Hematopoietic multipotent progenitor cell treated with erythropoietin and hydrocortisone succinate and interleukin-3 and kit ligand, for 17 days (in vitro differentiated cells): ENCODE measurements at places on chromosomes 16 and 17.

DNA sequence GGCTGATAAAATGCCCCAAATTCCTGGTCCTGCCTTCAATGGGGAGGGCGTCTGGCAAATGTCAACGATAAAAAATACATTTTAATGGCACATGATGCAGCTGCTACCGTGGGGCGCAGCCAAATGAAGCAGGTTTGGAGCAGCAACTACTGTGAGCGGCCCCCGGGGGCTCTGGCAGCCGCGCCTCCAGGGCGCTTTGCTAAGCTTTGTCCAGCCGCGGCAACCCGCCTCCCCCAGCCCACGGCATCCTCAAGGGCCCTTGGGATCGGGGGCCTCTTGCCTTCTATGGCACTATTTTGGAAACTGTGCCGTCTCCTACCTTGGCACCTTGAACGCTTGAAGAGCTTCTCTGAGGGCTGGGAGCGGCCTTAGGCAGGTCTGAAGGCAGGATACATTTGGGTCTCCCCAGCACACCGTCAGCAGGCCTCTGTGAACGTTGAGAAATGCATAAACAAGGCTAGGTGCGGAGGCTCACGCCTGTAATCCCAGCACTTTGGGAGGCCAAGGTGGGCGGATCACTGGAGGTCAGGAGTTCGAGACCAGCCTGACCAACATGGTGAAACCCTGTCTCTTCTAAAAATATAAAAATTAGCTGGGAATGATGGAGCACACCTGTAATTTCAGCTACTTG lies 25.1 kb downstream of the TBX4 start:
- DNase-seq, result no peak

GRCh38 chr16:57688487-57688986 lies 6.1 kb upstream of the DRC7 start:
- DNase-seq, result no peak

GRCh38 chr16:68374246-68374805 lies 63.5 kb downstream of the PRMT7 start:
- DNase-seq, result no peak

DNA sequence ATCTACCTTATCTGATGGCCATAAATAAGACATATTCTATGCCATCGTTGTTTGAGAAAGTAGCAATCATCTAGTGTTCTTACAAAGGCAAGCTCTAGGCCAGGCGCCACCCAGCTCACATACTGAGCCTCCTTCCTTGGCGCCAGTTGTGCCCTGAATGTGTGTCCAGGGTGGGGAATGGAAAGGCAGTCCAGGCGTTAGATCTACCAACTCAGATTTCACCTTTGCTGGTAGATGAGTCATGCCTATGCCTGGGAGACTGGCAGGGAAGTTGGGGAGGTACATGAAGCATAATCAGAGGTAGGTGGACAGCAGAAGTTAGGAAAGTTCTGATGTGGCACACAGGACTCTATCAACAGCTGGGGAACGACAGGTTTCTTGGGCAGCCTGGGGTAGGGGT lies 23.6 kb downstream of the SDR42E1 start:
- DNase-seq, result no peak

GRCh38 chr17:48645639-48646182 lies 19.6 kb upstream of the HOXB9 start:
- no peak for DNase-seq

DNA sequence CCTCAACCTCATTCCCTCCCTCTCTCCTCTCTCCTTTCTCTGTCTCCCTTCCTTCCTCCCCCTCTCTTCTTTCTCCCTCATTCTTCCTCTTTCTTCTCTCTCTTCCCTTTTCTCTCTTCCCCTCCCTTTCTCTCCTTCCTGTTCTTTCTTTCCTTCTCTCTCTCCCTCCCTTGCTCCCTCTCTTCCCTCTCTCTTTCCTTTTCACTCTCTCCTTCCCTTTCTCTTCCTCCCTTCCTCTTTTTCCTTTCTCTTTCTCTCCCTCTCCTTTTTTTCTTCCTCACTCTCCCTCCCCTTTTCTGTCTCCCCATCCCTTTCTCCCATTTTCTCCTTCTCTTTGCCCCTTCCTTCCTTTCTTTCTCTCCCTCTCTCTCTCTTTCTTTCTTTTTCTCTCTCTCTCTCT lies 7.9 kb upstream of the ELAC2 start:
- DNase-seq, result no peak

DNA sequence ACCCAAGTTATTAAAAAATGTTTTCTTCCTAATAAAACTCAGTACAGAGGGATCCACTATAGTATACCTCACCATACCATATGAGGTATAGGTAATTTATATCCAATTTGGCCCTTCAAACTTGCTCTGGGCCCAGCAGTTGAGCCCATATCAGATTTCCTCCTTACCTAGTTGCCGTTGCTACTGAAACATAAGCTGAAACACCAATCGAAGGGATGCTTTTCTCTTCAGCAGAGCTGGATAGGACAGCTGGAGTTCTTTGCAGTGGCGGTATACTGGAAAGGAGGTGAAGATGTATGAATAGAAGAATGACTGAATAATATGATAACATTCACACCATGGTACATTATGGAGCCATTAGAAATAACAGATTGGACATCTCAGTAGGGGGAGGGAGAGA lies 42.7 kb downstream of the TNRC6C start:
- DNase-seq, result no peak

GRCh38 chr16:89293276-89294143 lies 76.0 kb downstream of the ZNF778 start:
- no peak for DNase-seq

DNA sequence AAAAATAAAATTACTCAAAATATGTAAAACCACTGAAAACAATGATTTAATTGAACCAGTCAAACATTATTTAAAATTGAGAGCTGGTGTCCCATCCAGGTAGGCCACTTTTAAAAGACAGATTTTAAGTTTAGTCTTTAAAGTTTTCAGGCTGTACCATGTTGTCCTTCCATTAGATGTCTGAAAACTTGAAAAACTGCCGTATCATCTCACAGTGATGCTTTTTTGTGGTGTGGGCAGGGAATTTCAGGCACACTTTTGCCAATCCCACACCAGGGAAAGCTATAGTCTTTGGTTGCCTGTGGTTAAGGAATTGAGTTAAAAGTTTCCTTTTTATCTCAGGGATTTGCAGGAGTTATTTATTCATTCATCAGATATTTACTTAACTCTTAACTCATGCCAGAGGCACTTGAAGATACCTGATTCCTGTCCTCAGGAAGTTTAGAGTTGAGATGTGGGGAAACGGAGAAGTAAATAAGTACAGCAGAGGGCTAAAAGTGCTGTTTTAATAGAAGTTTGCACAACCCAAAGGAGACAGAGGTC lies 3.2 kb downstream of the SNTB2 start:
- no peak for DNase-seq

GRCh38 chr16:85750827-85751697 lies at the start of gene C16orf74:
Gene C16orf74, minus strand, starts transcription at chr16:85751096. Its CDS starts 15,879 bp downstream, at chr16:85735217.
- DNase-seq, result no peak

DNA sequence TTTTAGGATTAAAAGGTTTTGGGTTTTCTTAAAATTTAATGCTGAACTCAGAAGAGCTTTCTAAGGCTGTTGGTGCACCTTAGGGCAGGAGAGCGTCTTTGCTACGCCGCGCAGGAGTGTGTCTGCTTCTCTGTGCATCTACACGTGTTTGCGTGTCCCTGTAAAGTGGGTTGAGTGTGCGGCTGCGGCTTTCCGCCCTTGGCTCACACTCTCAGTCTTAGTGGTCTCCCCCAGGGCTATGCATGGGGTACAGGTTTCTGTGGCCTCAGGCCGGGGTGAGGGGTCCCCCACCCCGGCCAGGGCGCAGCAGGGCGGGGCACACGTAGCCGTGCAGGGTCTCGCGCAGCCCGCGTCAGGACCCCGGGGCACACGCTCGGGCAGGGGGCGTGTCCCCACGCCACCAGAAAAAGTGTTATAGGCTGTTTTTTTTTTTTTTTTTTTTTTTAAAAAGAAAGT lies 727 bp upstream of the TENT4B start:
- no peak for DNase-seq
